ENCODE measurements at places on chromosomes 5 and 9.

- DNase-seq, result no peak
These were observed 715 bp upstream of the RPS6 start for GRCh38 chr9:19380826-19381075.

GRCh38 chr5:124453221-124454051 is 293.0 kb downstream of the ZNF608 start:
- no peak for DNase-seq

GRCh38 chr5:28430565-28431178 is 1392.3 kb upstream of the CDH9 start:
- DNase-seq, result no peak

GRCh38 chr5:112109331-112110007 is 309.6 kb downstream of the EPB41L4A start:
- no peak for DNase-seq

GRCh38 chr9:79896390-79896980 is 324.7 kb downstream of the TLE4 start:
- DNase-seq, result no peak

All from T-helper 1 cell (primary cell).